ENCODE measurements at places on chromosomes 2 and 18.

DNA sequence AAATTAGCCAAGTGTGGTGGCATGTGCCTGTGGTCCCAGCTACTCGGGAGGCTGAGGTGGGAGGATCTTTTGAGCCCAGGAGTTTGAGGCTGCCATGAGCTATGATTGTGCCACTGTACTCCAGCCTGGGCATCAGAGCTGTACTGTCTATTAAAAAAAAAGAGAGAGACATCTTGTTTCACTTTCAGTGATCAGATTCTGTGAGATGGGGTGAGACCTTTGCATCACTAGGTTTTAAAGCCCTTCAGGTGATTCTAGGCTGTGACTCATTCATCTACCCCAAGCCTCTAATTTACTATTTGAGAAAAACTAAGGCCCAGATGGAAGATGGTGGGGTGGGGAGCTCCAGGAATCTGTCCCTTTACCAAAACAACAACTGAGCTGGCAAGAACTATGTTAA, 7.1 kb downstream of the C2orf92 start:
- DNase-seq, result no peak

GRCh38 chr2:71849111-71849510, 298.6 kb downstream of the CYP26B1 start:
- no peak for DNase-seq

DNA sequence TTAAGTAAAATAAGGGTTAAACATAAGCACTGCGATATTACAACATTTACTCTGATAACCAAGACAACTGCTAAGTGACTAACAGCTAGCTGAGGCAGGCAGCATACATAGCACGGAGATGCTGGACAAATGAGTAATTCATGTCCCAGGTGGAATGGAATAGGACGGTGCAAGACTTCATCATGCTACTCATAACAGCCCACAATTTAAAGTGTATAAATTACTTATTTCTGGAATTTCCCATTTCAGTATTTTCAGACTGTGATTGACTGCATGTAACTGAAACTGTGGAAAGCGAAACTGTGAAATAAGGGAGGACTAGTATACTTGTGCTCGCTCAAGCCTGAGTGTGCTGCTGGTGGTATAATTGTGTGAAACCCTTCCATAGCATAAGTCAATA, 12.9 kb downstream of the IER3IP1 start:
- no peak for DNase-seq

DNA sequence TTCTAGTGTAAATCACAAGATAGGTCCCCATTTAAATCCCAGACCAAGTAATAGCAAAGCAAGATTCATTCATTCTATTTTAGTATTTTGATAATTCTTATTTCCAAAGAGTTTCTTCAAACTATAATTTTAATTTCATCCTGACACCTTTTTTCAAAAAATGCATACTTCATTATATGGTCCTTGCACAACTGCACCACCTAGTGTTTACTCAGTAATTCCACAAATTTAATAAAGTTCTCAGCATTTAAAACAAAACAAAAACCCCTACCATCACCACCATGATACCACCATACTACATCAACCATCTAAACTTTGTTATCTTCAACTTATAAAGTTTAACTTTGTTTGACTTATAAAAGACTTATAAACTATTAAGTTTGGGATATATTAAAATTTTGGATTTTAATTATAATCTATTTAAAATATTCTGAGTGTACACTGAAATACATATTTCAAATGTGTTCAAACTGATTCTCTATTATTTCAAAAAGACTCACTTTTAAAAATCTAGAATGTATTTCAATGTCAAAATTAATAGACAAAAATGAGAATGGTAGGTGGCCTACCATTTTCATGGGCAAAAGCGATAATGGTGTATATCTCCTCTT, 44.2 kb downstream of the WDPCP start:
- no peak for DNase-seq

GRCh38 chr2:58054264-58054663, 7.7 kb downstream of the VRK2 start:
- DNase-seq, result no peak

- DNase-seq, result no peak
Measured at GRCh38 chr2:156489750-156490465, 53.7 kb downstream of the GPD2 start.

DNA sequence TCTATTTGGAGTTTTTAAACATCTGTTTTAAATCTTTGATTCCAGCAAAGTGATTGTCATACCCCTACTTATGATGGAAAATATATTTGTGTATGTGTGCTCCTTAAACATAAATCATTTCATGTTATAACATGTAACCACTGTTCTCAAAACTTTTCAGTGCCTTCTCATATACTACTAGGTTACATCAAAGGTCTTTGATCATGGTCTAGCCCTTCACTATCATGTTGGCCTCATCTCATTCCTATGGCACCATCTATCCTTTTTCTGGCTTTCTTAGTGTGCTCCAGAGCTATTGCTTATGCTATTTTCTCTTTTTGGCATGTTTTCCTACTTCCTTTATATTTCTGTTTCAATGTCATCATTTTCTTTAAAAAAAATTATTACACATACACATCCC, 367.9 kb upstream of the SLC39A10 start:
- DNase-seq, result no peak

GRCh38 chr2:37771600-37772088, 100.2 kb upstream of the CDC42EP3 start:
- DNase-seq, result no peak

- DNase-seq, result no peak
Measured at GRCh38 chr2:167785606-167786216, 461.7 kb downstream of the STK39 start.

DNA sequence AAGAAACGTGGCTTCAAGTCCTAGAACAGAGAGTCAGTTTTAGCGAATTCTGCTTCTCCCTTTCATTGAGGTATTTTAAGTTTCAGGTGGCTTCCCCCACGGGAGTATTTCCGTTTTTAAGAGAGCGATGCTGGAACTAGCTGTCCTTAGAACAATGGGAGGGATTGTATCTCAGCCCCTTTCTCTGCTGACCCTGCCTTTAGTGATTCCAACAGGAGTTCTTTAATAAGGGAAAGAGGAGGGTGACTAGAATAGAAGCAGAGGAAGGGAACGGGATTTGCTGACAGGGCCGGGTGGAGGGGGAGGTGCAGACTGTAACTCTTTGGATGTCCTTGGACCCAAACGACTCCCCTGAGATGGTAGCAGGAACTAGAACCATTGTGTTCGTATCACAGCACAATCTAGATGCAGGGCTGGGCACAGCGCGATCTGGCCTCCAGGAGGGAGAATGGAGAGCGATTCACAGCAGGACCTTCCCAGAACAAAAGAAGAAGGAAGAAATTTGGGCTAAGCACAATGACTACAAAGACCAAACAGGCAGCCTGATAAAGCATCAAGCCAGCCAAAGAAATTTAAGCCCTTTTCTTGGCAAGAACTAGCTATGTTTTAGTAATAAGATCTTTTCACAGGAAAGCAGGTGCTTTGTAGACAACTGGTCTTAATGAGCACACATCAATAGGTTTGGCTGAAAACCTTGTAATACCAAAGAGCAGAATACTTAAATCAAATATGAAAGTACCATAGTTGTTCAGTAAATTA, 15.8 kb upstream of the RTTN start:
- DNase-seq, result no peak

GRCh38 chr2:190781604-190782198, 98.9 kb upstream of the GLS start:
- peak; percentile 18 for DNase-seq

DNA sequence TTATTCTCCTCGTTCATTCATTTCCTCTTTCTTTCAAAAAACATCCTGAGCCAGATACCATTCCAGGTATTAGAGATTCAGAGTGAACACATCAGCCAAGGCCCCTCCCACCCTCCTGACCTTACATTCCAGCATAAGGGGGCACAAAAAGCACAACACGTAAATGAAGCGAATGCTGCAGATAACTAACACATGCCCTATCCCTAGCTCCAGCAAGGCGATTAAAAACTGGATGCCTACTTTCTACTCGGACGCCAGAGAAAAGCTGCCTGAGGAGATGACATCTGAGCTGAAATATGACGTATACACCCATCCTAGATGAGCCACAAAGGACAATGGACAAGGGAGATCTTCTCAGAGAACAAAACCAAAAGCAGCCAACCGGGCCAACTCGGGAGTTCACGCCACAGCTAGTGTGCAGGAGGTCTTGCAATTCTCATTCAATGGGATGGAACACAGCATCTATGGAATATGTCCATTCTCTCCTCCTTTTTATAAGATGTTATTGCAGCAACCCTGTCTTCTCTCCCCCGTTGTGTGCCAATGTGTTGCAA, 33.5 kb downstream of the FEZ2 start:
- DNase-seq, result no peak

GRCh38 chr2:86068648-86069047, 37.0 kb downstream of the POLR1A start:
- DNase-seq, result no peak

DNA sequence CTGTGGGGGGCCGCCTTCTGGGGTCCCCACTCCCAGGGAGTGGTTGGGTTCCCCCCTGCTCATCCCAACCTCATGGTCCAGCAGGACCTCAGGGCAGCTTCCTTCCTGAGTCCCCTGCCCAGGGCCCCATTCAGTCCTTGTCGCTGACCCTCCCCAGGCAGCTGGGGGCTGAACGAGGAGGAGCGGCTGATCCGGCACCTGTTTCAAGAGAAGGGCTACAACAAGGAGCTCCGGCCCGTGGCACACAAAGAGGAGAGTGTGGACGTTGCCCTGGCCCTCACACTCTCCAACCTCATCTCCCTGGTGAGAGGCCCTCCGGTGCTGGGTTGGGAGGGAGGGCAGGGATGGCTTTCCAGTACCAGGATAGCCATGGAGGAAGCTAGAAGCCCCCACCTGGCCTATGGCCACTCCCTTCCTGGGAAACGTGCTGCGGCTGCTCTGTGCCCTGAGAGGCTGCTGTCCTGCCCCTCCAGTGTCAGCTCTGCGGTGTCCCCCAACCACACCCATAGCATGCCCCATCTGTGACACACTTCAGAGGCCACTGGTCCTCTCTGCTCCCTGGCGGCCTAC, 497 bp downstream of the CHRND start:
- DNase-seq, result no peak

DNA sequence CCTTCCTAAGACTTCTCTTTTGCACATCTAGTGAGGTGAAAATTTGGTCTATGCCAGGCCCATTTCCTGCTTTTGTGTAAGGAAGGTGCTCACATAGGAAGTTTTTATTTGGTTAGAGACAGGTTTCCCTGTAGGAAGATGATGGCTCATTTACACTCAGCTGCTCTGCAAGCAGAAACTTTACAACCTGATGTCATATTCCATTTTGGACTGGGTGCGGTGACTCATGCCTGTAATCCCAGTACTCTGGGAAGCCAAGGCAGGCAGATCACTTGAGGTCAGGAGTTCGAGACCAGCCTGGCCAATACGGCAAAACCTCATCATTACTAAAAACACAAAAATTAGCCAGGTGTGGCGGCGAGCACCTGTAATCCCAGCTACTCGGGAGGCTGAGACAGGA, 35.8 kb downstream of the CASP10 start:
- DNase-seq, result no peak

DNA sequence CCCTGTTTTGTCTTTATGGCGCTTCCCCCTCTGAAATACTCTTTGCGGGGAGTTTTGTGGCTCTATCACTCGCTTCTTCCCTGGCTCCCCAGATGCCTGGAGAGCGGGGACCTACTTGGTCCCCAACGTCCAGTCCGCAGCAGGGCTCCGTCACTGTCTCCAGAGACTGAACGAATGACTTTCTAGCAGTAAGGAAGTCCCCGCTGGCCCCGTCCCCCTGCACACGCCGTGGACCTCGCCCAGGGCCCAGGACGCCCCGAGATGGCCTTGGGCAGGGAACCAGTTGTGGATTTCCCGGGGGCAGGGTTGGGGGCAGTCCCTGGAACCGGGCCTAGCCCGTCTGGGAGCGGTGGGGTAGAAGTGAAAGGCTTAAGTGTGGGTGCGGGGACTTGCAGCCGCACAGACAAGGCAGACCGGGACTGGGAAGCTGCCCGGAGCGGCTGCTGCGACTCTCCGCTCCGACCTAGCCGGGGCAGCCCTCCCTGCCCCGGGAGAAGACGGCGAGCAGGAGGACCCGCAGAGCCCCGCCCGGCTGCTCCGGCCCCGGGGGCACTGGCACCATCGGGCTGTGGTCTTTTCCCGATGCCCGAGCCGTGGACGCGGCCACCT, 821 bp upstream of the EPHA4 start:
- DNase-seq, result no peak

DNA sequence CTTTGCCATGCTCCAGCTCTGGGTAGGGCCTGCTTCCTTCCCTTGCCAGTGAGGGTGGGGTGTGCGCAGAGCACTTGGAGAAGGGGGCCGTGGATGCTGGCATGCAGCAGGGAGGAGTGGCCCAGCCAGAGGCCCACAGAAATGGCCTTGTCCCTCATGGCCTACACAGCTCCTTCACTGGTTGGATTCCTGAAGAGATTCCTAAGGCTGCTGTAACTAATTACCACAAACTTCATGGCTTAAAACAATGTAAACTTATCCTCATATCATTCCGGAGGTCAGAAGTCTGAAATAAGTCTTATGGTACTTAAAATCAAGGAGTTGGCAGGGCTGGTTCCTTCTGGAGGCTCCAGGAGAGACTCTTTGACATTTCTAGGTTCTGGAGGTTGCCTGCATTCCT, 195.2 kb downstream of the GLI2 start:
- no peak for DNase-seq
